Hippocampal formation (tissue), 2 donors: ENCODE measurements at places on chromosomes 11 and 22.

GRCh38 chr11:108278546-108278945 lies 55.7 kb downstream of the ATM start:
- DNase-seq = peak; percentile 3

DNA sequence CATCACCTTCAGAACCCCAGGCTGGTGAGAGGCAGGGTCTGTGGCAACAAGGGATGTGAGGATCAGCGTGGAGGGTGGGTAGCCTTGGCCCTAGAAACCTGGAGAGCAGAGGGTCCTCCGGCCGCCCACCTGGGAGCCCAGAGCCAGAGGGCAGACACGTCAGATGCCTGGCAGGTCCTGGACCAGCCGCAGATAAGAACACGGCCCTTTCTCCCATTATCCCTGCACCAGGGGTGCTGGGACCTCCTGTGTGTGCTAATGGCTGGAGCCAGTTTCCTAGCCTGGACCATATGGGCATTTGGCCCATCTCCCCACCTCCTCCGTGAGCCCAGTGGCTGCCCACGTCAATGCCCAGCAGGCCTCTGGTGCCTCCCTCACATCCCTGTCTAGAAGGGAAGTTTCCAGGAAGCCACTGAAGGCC lies 88.4 kb downstream of the MORC2 start:
- DNase-seq = no peak

DNA sequence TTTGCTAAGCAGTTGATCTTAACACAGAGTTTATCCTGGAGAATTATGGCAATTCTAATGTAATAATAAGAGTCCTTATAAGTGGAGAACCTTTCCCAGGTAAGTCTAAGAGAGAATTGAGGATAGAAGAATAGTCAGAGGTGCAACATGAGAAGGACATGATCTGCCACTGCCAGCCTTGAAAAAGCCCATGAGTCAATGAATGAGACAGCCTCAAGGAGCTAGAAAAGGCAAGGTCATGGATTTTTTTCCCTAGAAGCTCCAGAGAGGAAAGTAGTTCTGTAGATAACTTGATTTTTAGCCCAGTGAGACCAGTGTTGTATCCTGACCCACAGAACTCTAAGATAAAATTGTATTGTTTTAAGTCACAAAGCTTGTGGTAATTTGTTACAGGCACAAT lies 16.9 kb downstream of the MS4A6A start:
- DNase-seq = no peak

DNA sequence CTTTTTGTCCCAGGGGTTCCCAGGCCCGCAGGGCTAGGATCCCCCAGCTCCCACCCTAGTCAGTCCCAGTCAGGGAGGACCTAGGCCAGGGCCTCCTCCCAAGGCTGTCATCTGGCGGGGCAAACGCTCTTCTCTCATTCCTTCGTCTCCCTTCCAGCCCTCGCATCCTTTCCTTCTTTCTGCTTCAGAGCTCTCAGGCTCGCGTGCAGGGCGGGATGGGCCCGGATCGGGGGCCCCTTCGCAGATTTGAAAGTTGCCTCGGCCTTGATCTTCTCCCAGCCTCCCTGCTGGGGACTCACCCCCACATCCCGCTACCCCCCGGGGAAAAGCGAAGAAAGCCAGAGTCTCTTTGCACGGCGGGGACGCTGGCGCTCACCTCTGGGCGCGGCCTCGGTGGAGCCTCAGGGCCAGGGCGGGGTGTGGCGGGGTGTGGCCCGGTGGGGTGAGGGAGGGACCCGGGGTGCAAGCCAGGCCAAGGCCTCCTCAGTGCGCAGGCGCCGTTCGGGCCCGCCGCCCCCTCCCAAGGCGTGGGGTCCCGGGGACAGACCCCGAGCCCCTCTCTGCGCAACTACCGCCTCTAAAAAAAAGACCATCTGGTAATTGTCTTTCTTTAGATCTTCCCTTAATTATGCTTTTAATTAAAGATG lies 14.8 kb upstream of the PAX6 start:
- DNase-seq = no peak
